Sigmoid colon (tissue), 7 donors: ENCODE measurements at places on chromosomes 4 and X. TPM values are rescaled to one million over a fixed set of nuclear protein-coding genes. Genes with fewer than 3 reads are reported as not detected.

The GAGE2A gene
- not detected for polyA plus RNA-seq

The KIF4A gene
- 2.1 TPM for polyA plus RNA-seq

DNA sequence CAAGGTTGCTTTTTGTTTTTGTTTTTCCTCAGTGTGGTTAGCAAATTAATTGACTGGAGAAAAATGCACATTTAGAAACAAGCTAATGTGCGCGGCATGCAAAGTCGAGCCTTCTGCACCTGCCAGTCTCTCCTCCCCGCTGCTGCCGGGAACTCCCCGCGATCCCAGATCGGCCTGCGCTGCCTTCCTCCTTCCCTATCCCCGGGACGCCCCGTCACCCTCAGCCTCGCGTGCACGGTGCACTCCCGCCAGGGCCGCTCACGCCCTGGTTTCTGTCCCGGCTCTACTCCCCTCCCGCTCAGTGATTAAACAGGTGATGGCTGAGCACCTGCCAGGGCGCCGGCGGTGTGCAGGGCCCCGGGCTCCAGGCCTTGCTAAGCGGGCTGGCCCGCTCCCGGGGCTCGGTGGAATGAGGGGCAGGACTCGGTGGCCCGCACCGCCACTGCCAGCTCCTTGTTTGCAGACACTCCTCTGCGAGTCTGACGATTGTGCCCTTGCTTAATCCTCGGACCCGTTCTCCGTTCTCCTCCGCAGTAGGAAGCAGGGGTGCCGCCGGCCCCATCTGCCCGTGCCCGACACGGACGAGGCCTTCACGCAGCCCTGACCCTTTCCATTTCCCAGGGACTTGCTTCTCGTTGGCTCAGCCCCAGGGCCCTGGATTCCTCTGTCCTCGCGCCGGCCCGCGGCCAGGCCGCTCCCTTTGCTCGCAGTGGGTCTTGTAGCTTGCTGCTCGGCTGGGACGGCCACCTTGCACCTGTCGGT is 143.4 kb downstream of the TRIML1 start:
- no peak for DNase-seq
- no peak overlapping the region for H3K27ac ChIP-seq
- peak overlapping the region; percentile 5 for H3K4me3 ChIP-seq
- no peaks in the 10 kb centered on the region for H3K36me3 ChIP-seq
- peaks cover 5% of the 10 kb centered on the region for H3K4me1 ChIP-seq

The GPR82 gene
- polyA plus RNA-seq = 2.1 TPM

The GAGE1 gene
- polyA plus RNA-seq = not detected

The CXCL8 gene
- polyA plus RNA-seq = 109 TPM

DNA sequence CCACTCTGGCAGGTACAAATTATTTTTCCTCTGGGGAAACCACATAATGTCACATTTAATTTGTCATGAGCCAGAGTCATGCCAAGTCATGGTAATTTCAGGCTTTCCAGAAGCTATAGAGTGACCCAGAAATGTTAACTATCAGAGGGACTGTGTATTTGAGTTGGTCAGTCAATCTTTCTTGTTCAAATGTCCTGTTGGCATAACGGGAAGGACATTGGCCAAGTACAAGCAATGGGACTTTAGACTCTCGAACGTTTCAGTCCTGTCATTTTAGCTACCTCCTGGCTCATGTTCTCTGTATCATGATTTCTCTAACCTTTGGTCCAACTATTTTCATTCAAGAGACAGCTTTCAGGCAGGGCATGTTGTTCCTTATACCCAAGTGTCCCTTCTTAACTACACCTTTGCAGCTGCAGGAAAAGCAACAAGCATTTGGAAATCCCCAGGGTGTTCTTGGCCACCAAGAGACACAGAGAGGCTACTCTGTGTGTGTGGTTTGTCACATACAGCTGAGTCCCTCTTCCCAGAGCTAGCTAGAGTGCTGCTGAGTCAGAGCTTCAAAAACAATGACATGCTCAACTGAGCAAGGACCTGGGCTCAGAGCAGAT is 142.6 kb downstream of the EGF start:
- H3K4me1 ChIP-seq = no peaks in the 10 kb centered on the region
- no peak for DNase-seq
- H3K4me3 ChIP-seq = no peak overlapping the region
- no peaks in the 10 kb centered on the region for H3K27me3 ChIP-seq
- no peak overlapping the region for H3K27ac ChIP-seq
- H3K36me3 ChIP-seq = no peaks in the 10 kb centered on the region

DNA sequence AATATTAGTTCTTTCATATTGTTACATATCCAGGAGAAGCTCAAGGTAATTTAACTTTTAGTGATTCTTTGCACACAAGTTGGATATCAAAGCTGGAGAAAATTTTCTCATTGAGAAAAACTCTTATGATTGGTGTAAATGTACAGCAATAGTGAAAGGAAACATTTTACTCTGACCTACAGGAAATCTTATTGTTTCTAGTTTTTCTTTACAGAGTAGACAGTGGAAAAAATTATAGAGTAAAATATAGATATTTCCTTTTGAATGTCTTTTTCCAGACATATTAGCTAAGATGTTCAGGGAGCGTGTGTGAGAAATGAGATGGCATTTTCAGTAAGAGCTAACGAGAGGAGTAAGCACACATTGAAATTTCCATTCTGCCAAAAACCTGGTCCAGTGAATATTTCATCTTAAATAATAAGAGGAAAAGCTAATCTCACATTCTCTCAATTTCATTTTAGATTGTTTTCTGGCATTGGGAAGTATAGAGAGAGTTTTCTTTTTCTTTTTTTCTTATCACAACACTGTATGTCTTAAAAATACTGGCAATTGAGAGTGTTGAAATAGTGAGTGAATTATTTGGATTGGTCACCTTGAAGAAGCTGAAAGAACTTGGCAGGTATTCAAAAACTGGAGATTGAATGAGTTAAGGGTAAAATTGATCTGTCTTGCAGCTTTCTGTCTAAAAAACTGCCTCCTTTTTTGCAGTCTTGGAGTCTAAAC is 15.6 kb upstream of the ATP8A1 start:
- H3K4me1 ChIP-seq = no peaks in the 10 kb centered on the region
- H3K36me3 ChIP-seq = no peaks in the 10 kb centered on the region
- H3K4me3 ChIP-seq = no peak overlapping the region
- H3K27ac ChIP-seq = no peak overlapping the region
- H3K27me3 ChIP-seq = no peaks in the 10 kb centered on the region

GRCh38 chr4:159240687-159241086 is 137.8 kb downstream of the RAPGEF2 start:
- H3K27me3 ChIP-seq = no peaks in the 10 kb centered on the region
- H3K27ac ChIP-seq = no peak overlapping the region
- no peaks in the 10 kb centered on the region for H3K36me3 ChIP-seq
- H3K4me3 ChIP-seq = no peak overlapping the region
- DNase-seq = no peak

DNA sequence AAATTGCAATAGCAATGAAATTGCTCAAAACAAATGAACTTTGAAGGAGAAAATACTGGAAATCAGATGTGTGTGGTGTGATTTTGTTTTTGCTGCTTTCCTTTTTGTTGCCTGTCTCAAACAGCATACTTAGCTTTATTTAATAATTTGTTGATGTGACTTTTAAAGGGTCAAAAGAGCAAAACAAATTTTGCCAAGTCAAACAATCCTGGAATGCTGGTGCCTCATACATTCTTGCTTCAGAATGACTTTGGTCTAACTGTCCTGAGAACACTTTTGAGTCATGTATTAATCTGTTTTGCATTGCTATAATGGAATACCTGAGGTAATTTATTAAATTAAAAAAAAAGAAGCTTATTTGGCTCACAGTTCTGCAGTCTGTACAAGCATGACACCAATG is 3.4 kb downstream of the PF4V1 start:
- DNase-seq = no peak
